RWPE1 (cell line): ENCODE measurements at places on chromosomes 2 and 18.

- peak; percentile 64 for DNase-seq
These were observed 39.9 kb upstream of the CDC42EP3 start for GRCh38 chr2:37711308-37711731.

- no peak for DNase-seq
These were observed 4.6 kb upstream of the BOK start for GRCh38 chr2:241553981-241554380.

- DNase-seq = no peak
These were observed 11.5 kb downstream of the GEN1 start for GRCh38 chr2:17765398-17765797.

GRCh38 chr2:219028996-219029828, 12.1 kb downstream of the CFAP65 start:
- DNase-seq = no peak

DNA sequence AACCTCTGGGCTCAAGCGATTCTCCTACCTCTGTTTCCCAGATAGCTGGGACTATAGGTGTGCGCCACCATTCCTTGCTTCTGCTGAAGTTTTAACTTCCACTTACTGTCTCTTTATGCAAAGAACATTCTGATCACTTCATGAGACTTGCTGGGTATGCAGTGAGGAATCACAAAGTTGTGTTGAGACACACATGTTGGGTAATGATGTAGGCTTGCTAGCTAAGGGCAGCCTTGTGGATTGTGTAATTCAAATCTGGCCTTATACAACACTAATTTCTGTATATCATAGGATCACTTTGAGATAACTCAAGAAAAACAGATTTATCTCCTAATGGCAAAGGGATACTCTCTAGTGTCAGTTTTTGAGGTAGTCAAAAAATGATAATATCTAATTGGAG, 24.2 kb downstream of the XRCC5 start:
- no peak for DNase-seq

GRCh38 chr18:12904012-12904516, 20.0 kb upstream of the PTPN2 start:
- DNase-seq = no peak

DNA sequence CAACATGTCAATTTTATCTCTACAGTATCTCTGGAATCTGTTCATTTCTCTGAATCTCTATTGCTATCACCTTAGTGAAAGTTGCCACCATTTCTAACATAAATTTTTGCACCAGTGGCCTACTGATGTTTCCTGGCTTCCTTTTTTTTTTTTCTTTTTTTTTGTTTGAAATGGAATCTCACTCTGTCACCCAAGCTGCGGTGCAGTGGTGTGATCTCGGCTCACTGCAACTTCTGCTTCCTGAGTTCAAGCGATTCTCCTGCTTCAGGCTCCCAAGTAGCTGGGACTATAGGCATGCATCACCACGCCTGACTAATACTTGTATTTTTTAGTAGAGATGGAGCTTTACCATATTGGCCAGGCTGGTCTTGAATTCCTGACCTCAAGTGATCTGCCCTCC, 35.1 kb downstream of the KCNJ13 start:
- no peak for DNase-seq

DNA sequence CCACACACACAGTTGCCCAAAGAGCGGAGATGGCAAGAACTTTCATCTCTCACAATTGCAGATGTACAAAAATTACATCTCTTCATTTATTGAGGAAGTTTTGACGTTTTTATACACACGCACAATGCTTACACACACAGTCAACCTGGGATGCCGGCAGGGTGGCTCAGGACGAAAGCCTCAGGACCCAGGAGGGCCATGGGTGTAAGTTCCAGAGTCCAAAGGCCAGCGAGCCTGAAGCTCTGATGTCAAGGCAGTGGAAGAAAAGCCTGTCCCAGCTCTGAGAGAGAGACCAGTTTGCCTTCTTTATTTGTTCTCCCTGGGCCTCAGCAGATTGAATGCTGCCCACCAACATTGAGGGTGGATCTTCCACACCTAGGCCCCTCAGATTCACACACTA, 10.1 kb downstream of the AMER3 start:
- no peak for DNase-seq

DNA sequence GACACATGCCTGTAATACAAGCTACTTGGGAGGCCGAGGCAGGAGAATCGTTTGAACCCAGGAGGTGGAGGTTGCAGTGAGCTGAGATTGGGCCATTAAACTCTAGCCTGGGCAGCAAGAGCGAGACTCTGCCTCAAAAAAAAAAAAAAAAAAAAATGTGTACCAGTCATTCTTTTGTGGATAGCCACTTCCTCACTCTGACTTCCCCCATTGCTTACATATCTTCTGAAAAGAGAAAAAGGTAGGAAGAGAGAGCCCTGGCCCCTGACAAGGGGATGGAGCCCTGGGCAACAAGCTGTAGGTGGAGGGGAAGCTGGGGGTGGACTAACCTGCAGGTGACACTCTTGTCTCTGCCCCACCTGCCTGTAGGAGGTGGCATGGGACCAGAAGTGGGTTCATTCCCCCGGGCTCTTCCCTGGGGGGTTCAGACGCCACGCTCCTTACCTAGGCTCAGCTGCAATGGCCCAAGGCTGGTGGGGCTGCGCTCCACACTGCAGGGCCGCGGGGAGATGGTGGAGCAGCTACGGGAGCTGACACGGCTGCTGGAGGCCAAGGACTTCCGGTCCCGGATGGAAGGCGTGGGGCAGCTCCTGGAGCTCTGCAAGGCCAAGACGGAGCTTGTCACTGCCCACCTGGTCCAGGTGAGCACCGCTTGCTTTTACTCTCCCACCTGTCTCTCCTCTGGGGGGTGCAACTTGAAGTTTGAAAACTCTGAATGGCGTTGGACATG, 39.1 kb downstream of the PCARE start:
- no peak for DNase-seq

GRCh38 chr18:40662898-40663437, 1292.1 kb upstream of the PIK3C3 start:
- DNase-seq = no peak

GRCh38 chr2:8455236-8456150, 226.4 kb upstream of the ID2 start:
- DNase-seq = no peak

GRCh38 chr18:74899554-74899953, 301.9 kb downstream of the ZNF407 start:
- DNase-seq = no peak

DNA sequence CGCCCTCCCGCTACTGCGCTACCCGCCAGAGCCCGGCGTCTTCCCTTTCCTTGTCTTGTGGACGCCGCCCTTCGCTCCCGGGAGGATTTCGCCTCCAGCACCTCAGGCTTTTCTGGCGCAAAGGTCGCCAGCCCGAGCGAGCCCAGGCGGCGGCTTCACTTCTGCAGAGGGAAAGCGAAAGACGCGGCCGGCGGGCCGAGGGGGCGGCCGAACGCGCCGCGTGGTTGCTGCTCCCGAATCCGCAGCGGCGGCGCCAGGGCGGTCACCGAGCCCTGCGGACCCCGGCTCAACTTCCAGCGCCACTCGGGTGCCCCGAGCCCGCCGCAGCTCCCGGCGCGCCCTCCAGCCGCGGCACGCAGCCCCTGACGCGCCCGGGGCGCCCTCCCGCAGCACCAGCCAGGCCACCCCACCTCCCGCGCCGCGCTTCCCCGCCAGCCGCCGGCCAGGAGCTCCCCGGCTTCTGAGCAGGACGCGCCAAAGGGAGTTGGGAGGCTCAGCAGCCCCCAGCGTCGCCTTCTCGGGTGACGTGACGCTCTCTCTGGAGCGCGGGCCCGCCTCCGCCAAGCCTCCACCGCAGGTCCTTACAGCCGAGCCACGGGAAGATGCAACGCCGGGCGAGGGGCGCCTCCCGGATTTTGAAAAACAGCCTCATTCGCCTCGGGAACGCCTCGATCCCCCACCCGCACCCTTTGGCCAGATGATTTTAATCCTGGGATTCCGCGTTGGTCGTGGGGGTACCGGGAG, 84.9 kb upstream of the EPB41L3 start:
- DNase-seq = no peak
